ENCODE measurements at places on chromosomes 13 and 19.

DNA sequence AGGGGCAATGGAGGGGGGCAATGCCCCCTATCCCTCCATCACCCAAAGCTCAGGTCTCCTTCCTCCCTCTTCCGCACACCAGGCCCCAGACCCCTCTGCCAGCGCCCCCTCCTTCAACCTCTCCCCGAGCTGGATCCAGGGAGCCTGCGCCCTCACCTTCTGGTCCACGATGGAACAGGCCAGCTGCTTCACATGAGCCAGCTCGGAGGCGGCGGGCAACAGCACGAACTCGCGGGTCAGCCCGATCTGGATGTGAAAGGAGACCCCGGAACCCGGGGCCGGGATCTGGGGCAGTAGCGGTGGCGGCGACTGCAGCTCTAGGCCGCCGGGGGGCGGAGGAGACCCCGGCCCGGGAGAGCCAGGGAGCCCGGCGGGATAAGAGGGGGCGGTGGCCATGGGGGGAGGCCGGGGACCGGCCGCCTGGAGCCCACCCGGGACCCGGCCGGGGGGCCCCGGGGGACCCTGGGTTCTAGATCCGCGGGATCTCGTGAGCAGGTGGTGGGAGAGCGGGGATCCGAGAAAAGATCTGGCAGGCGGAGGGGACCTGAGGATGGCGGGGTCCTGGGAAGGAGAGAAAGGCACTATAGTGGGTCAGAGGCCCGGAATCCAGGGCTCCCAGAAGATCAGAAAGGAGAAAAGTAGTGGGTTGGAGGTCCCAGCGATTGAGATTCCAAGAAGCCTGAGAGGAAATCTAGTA, 791 bp downstream of the PRKD2 start:
- no peak for DNase-seq

- no peak for DNase-seq
Observed at GRCh38 chr13:104327211-104327610, 1261.0 kb upstream of the SLC10A2 start.

- DNase-seq, result no peak
Observed at GRCh38 chr19:49071860-49072547, 495 bp downstream of the KCNA7 start.

- DNase-seq, result no peak
Observed at GRCh38 chr19:1351381-1351851, 32.3 kb upstream of the NDUFS7 start.

- no peak for DNase-seq
Observed at GRCh38 chr19:51794885-51795490, at the start of gene FPR3. Gene FPR3 (plus strand): TSS chr19:51795157. CDS start chr19:51823749, 28,592 bp downstream.
